ENCODE measurements at places on chromosomes 7 and 10. TPM values are rescaled to one million over a fixed set of nuclear protein-coding genes. Genes with fewer than 3 reads are reported as not detected.

Gene CTNNA3
- 0.18 TPM for total RNA-seq

Gene EPO
- not detected for total RNA-seq

Gene HTR7
- total RNA-seq: 0.88 TPM

Gene NEUROD6
- total RNA-seq: not detected

Gene CTAGE8
- not detected for total RNA-seq

GRCh38 chr7:104045183-104045582 lies 55.7 kb upstream of the RELN start:
- peaks cover 7% of the 10 kb centered on the region for H3K27me3 ChIP-seq
- no peak overlapping the region for H3K27ac ChIP-seq
- H3K4me1 ChIP-seq: no peaks in the 10 kb centered on the region
- no peak for DNase-seq

DNA sequence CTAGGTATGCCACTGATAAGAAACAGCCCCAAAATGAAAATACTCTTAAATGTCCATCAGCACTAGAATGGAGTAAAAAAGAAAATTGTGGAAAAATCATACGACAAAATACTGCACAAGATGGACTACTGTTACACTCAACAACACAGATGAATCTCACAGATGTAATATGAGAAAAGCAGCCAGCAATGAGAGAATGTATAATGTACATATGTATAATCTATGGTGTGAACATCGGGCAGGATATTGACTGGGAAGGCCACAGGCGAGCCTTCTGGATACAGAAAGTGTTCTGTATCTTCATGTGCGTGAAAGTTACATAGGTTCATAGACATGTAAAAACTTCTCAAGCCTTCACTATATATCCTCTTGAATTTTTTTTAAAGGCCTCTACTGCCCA lies 212.6 kb downstream of the PARD3 start:
- no peak for DNase-seq
- no peaks in the 10 kb centered on the region for H3K36me3 ChIP-seq
- H3K4me3 ChIP-seq: no peak overlapping the region

DNA sequence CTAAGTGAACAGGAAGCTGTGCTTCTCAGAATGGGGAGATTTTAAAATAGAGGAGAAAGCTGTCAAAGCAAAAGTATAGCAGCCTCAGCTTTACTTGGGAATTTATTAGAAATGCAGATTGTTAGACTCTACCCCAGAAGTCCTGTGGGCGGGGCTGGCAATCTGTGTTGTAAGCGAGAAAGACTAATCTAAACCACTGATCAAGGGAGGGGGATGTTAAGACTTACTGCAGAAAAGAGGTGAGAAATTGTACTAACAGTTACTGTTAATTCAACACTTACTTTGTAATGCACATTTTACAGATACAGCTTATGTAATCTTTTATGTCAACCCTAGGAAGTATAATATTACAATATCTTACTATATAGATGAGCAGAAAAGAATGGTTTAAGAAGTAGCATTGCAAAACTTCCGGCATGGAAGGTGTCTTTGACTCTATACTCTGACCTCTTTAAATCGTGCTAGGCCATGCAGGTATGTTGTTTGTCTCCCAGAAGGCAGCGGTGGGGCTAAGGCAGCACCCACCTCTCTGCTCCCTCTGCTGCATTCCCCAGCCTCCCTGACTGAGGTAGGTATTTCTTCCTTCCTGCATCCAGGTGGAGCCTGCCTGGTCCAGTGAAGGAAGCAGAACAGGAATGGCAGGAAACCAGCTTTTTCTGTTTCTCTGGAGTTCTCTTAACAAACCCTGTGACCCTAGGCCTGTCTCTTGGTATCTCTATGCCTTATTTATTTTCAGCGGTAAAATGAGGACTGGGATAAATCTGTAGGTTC lies 462.2 kb downstream of the AUTS2 start:
- H3K27ac ChIP-seq: no peak overlapping the region
- H3K4me3 ChIP-seq: no peak overlapping the region
- H3K27me3 ChIP-seq: no peaks in the 10 kb centered on the region
- no peaks in the 10 kb centered on the region for H3K36me3 ChIP-seq
- H3K4me1 ChIP-seq: no peaks in the 10 kb centered on the region
- no peak for DNase-seq

- no peaks in the 10 kb centered on the region for H3K27me3 ChIP-seq
- DNase-seq: peak; percentile 89
- H3K4me3 ChIP-seq: no peak overlapping the region
Measured at GRCh38 chr10:107614939-107615685, 450.6 kb upstream of the SORCS1 start.

DNA sequence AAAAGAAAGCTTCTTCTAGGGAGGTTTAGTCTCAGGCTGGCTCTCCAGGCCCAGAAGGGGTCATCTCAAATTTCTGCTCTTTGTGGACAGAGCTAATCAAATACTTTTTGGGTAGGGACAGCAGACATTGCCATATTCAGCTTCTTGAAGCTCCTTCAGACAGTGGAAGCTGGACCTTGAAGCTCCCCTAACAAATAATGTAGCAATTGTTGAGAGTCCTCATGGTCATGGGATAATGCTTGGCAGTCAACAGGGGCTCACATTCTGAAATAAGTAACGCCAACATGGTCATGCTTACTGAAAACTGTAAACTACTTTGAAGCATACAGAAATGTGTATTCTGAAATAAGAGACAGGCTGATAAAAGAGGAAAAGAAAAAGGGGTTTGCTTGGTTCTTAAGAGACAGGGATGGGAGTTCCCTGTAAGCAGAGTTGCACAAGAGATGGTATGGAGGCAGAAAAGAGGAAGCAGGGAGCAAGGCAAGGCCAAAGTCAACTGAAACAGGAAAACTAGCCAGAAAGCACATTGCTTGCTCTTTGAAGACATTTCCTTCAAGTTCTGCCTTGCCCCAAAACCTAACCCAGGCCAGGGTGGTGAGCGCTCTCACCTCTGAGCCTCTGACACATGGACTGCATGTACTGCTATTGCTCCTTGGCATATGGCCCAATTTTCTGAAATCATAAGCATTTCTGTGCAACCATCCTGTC lies 53.1 kb upstream of the KMT2E start:
- no peak overlapping the region for H3K27ac ChIP-seq
- no peaks in the 10 kb centered on the region for H3K36me3 ChIP-seq
- no peaks in the 10 kb centered on the region for H3K27me3 ChIP-seq
- no peak overlapping the region for H3K4me3 ChIP-seq
- peaks cover 33% of the 10 kb centered on the region for H3K4me1 ChIP-seq

DNA sequence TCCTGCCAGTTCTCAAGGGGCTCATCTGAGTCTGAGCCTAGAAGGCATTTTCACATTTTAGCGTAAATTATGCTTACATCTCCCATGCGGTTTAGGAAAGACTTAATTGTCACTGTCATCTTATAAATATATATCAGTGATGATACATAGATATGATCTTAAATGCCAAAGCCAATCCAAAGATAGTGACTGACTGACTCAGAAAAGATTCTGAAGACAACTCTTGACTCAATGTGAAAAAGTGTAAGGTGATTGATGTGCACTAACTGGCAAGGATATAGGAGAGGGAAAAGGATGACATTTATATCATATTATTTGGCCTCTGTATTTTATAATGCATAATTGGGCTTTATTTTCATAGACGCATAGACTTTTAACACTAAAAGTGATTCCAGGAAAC lies 84.9 kb upstream of the LRRN3 start:
- DNase-seq: no peak
- H3K4me1 ChIP-seq: no peaks in the 10 kb centered on the region
- no peak overlapping the region for H3K4me3 ChIP-seq
- H3K27ac ChIP-seq: no peak overlapping the region
- no peaks in the 10 kb centered on the region for H3K27me3 ChIP-seq

DNA sequence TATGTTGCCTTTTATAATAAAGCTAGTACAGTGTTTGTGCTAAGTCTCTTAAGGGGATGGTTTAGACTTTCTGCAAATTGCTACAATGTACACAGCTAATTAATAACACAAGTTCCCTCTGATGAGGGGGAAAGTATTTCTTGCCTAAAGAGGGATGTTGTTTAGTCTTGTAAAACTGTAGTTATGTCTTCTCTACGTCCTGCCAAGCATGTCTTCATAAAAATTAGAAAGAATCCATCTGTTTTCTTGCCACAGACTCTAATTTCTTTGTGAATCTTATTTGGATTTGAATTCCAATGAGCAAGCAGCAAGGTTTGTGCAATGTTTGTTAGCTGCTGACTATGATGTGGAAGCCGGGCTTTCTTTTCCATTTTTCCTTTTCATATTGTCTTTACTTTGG lies 28.2 kb downstream of the ADARB2 start:
- no peak overlapping the region for H3K4me3 ChIP-seq
- no peaks in the 10 kb centered on the region for H3K4me1 ChIP-seq
- no peak for DNase-seq
- no peaks in the 10 kb centered on the region for H3K36me3 ChIP-seq
- H3K27ac ChIP-seq: no peak overlapping the region
- H3K27me3 ChIP-seq: peaks cover 6% of the 10 kb centered on the region

GRCh38 chr7:70920876-70921275 lies 211.1 kb upstream of the GALNT17 start:
- no peaks in the 10 kb centered on the region for H3K27me3 ChIP-seq
- no peaks in the 10 kb centered on the region for H3K4me1 ChIP-seq
- H3K4me3 ChIP-seq: no peak overlapping the region
- no peak for DNase-seq
- H3K36me3 ChIP-seq: no peaks in the 10 kb centered on the region

- no peak overlapping the region for H3K4me3 ChIP-seq
- H3K36me3 ChIP-seq: no peaks in the 10 kb centered on the region
- no peak overlapping the region for H3K27ac ChIP-seq
- DNase-seq: no peak
- H3K27me3 ChIP-seq: peaks cover 11% of the 10 kb centered on the region
- H3K4me1 ChIP-seq: no peaks in the 10 kb centered on the region
Measured at GRCh38 chr10:15901889-15902288, 41.6 kb upstream of the MINDY3 start.

- H3K27ac ChIP-seq: no peak overlapping the region
- DNase-seq: no peak
- H3K36me3 ChIP-seq: no peaks in the 10 kb centered on the region
- H3K27me3 ChIP-seq: no peaks in the 10 kb centered on the region
- H3K4me3 ChIP-seq: no peak overlapping the region
Measured at GRCh38 chr7:157520249-157520648, 183.4 kb downstream of the DNAJB6 start.
